ENCODE measurements at places on chromosomes 11 and 22.

DNA sequence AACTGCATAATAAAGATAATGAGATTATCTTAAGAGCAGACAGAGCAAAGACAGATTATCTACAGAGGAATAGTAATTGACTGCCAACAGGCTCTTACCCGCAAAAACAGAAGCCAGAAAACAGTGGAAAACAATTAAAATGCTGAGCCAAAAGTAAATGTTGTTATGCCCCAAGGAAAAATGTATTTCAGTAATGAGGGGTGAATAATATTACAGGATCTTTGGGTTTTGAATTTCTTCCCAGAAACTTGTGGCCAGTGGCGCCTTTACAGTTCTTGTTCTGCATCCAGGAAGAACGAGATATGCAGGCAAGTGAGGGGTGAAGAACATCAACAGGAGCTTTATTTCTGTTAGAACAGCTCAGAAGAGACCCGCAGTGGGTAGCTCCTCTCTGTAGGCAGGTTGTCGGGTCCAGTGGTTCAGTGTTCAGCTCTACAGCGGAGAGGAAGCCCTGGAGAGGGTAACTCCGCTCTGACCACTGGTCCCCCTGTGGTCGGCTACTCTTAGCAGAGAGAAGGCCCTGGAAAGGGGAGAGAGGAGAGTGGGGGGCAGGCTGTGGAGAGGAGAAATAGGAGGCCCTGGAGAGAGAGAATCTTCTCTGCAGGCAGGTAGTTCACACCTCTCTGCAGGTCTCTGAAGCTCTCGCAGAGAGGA lies 51.8 kb upstream of the SC5D start:
- DNase-seq = no peak
- H3K36me3 ChIP-seq = peaks cover 14% of the 10 kb centered on the region
- no peak overlapping the region for H3K27ac ChIP-seq

- H3K27me3 ChIP-seq = peaks cover 69% of the 10 kb centered on the region
- H3K4me1 ChIP-seq = peaks cover 2% of the 10 kb centered on the region
- no peak for DNase-seq
These were observed 28.2 kb downstream of the LRRC32 start for GRCh38 chr11:76642341-76642740.

DNA sequence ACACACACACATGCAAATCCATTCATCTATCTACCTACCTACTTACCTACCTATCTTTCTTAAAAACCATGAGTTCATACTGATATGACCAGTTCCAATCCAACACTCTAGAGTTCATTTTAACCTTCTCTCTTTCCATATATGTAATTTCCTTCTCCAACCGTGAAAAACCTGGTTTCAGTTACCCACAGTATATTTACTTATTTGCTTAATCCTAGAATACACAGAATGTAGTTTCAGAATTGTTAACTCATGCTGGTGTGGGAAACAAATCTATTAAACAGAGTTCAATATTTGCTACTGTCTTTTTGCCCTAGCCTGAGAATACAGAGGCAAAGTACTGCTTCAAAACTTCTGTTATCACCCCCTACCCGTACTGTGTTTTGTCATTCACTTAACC lies 101.3 kb downstream of the RRM1 start:
- no peak for DNase-seq
- H3K27me3 ChIP-seq = peaks cover 28% of the 10 kb centered on the region

GRCh38 chr11:57432149-57432561 lies 5.2 kb upstream of the SLC43A3 start:
- peaks cover 4% of the 10 kb centered on the region for H3K27me3 ChIP-seq
- H3K27ac ChIP-seq = no peak overlapping the region
- H3K4me1 ChIP-seq = peaks cover 11% of the 10 kb centered on the region
- DNase-seq = no peak
- no peaks in the 10 kb centered on the region for H3K36me3 ChIP-seq

DNA sequence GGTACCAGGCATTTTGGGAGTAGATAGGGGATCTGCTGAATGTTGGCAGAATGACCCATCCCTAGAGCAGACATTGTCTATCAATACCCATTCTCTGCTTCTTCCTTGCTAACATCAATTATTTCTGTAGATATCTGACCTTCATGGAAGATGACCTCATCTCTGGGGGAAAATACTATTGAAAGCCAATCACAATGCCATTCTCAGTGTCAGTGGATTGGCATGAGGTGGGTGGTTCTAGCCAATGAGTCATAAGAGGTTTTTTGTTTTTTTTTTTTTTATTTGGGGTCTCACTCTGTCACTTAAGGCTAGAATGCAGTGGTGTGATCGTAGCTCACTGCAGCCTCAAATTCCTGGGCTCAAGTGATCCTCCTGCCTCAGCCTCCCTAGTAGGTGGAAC lies 42.5 kb downstream of the SNX19 start:
- peaks cover 2% of the 10 kb centered on the region for H3K4me1 ChIP-seq
- H3K27ac ChIP-seq = peak overlapping the region; percentile 83
- no peaks in the 10 kb centered on the region for H3K36me3 ChIP-seq
- no peak for DNase-seq
- H3K27me3 ChIP-seq = no peaks in the 10 kb centered on the region
- H3K4me3 ChIP-seq = no peak overlapping the region

- peaks cover 11% of the 10 kb centered on the region for H3K36me3 ChIP-seq
- H3K4me1 ChIP-seq = peaks cover 17% of the 10 kb centered on the region
- H3K4me3 ChIP-seq = no peak overlapping the region
- H3K27ac ChIP-seq = no peak overlapping the region
- H3K27me3 ChIP-seq = peaks cover 71% of the 10 kb centered on the region
These were observed 28.1 kb downstream of the NRXN2 start for GRCh38 chr11:64694821-64695365.

DNA sequence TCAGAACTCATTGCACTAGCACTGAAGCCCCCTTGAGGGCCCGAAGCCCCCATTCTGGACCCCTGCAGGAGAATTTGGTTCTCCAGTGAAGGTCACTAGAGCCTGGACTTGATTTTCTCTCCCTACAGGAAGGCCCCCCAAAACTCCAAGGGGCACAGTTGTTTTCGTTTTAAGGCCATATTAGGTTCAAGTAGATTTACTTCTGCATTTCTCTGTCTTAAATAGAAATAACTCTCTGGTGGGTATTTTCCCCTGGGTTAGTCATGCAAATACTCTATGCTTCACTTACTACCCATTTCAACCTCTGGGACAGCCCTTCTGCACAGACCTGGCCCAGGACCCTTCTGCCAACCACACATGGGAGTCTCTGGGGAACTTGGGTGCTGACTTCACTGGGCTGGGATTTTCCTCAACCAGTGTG lies 41.6 kb downstream of the WEE1 start:
- peaks cover 2% of the 10 kb centered on the region for H3K36me3 ChIP-seq
- no peaks in the 10 kb centered on the region for H3K27me3 ChIP-seq
- no peak overlapping the region for H3K4me3 ChIP-seq
- no peak for DNase-seq
